ENCODE measurements at places on chromosomes 4 and X. TPM values are rescaled to one million over a fixed set of nuclear protein-coding genes. Genes with fewer than 3 reads are reported as not detected.

- H3K4me3 ChIP-seq, result no peak overlapping the region
- no peak for DNase-seq
- no peaks in the 10 kb centered on the region for H3K36me3 ChIP-seq
- no peaks in the 10 kb centered on the region for H3K4me1 ChIP-seq
- H3K27me3 ChIP-seq, result no peaks in the 10 kb centered on the region
- no peak overlapping the region for H3K27ac ChIP-seq
Measured at GRCh38 chrX:22032506-22032905, 381 bp downstream of the PHEX start.

DNA sequence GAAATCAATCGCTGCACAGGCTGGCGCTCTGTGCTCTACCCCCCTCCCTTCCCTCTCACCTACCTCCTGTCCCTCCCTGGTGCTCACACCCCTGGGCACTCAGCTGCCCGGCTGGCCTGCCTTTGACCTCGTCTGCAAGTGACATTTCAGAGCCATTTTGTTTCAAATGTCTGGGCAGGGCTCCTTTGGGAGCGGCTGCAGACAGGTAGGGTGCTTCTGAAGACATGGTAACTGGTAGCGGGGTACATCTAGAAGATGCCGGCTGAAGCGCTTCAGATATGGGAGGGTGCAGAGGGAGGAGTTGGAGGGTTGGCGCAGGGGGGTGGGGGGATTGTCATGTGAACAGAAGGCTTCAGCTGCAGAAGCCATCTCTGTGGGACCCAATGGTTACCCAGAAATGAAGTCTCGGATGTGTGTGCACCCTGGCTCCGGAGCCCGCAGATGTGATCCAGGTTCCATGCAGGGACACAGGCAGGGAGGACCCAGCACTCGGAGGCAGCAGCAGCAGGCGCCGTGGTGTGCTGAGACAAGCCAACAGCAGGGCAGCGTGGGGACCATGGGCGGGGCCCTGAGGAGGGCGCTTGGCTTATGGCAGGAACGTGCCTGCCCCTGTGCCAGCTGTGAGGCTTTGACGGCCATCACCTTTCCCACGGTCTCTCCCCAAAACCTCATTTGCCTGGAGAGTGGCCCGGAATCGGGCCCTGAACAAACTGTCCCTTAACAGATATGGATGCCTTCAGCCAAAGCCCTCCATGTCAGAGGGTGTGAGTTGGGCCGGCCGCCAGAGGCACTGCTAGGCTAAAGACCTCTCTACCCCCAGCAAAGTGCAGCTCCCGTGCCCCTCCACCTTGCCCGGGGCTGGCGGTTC is 7.6 kb upstream of the DUSP9 start:
- no peaks in the 10 kb centered on the region for H3K36me3 ChIP-seq
- H3K4me1 ChIP-seq, result 0 out of 2 replicates have a peak, but pooled peaks cover 3% of the 10 kb centered on the region
- no peak overlapping the region for H3K27ac ChIP-seq
- H3K4me3 ChIP-seq, result no peak overlapping the region
- H3K27me3 ChIP-seq, result no peaks in the 10 kb centered on the region

DNA sequence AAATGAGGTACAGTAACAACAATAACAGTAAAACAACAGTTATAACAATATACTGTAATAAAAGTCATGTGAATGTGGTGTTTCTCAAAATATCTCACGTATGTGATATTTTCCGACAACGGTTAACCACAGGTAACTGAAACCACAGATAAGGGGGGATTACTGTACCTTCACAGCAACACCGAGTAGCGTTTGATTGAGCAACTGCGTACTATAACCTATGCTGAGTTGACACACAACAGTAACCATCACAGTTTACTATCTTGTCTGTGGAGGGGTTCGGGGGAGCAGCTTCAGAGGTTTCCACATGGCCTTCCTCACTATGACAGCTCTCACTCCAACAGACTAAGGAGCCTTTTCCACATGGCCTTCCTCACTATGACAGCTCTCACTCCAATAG is 13.4 kb downstream of the RBMX2 start:
- H3K27ac ChIP-seq, result no peak overlapping the region
- no peaks in the 10 kb centered on the region for H3K27me3 ChIP-seq
- H3K4me1 ChIP-seq, result no peaks in the 10 kb centered on the region
- no peaks in the 10 kb centered on the region for H3K36me3 ChIP-seq

DNA sequence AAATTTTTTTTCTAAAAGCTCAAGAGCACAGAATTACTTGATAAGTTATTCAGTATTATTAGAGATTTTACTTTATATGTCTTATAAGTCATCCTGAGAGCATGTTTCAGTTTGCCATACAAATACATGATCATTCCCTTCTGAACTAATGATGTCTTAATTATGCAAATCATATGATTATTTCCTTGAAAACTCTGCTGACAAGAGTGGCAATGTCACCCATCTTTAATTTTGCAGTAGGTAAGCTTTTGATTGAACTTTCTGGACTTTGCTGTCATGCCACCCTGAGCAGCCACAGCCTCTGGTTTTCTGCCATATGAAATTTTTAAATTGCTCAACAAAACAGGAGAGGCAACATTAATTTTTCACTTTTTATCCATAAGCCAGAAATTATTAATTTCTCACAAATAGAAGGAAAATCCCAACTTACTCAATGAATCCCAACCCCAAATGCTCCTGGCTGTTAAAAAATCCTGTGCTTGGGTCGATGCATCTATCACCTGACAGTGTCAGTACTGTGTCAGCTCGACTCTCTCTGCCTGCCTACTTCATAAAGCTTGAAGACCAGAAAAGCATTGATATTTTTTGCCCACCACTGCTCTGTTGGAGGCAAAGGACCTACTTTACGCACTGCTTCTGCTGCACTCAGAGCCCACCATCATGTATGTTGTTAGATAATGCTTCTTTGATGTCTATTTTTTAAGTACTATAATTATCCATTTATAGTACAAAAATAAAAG is 11.6 kb upstream of the HADH start:
- DNase-seq, result no peak
- no peak overlapping the region for H3K27ac ChIP-seq
- H3K36me3 ChIP-seq, result no peaks in the 10 kb centered on the region
- H3K27me3 ChIP-seq, result no peaks in the 10 kb centered on the region

- no peak overlapping the region for H3K27ac ChIP-seq
- no peak for DNase-seq
- H3K27me3 ChIP-seq, result no peaks in the 10 kb centered on the region
Measured at GRCh38 chrX:111387470-111388070, 24.4 kb downstream of the DCX start.

DNA sequence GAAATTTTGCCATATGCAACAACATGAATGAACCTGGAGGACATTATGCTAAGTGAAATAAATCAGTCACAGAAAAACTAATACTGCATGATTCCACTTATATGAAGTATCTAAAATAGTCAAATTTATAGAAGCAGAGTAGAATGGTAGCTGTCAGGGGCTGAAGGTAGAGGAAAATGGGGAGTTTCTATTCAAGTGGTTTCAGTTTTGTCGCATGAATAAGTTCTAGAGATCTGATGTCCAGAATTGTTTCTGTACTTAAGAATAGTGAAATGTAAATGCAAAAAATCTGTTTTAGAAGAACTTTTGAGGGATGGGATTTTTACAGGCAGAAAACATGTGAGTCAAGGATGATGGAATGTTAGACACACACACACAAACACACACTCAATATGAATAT is 34.1 kb downstream of the SLITRK4 start:
- DNase-seq, result no peak
- H3K27ac ChIP-seq, result no peak overlapping the region
- H3K4me1 ChIP-seq, result no peaks in the 10 kb centered on the region
- no peaks in the 10 kb centered on the region for H3K27me3 ChIP-seq

- H3K4me1 ChIP-seq, result no peaks in the 10 kb centered on the region
- H3K4me3 ChIP-seq, result no peak overlapping the region
- no peaks in the 10 kb centered on the region for H3K36me3 ChIP-seq
Measured at GRCh38 chr4:114389070-114389685, 209.4 kb upstream of the UGT8 start.

DNA sequence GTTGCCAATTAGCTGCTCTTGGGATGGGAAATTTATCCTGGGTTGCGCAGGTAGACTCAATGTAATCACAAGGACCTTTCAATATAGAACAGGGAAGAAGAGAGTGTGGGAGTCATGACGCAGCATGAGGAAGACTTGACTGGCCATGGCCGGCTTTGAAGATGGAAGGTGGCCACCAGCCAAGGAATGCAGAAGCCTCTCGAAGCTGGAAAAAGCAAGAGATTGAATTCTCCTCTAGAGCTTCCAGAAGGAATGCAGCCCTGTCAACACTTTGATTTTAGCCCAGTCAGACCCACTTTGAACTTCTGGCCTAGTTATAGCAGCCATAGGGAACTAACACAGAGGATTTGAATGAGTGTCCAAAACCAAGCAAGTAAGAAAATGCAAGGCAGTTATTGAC is 14.7 kb upstream of the SH3KBP1 start:
- H3K27me3 ChIP-seq, result no peaks in the 10 kb centered on the region
- H3K4me3 ChIP-seq, result no peak overlapping the region
- no peak overlapping the region for H3K27ac ChIP-seq
- DNase-seq, result no peak

GRCh38 chrX:42151808-42152207 is 228.5 kb upstream of the CASK start:
- DNase-seq, result no peak
- no peak overlapping the region for H3K4me3 ChIP-seq
- H3K36me3 ChIP-seq, result no peaks in the 10 kb centered on the region

GRCh38 chr4:38574559-38575333 is 89.3 kb upstream of the KLF3 start:
- no peaks in the 10 kb centered on the region for H3K27me3 ChIP-seq
- H3K36me3 ChIP-seq, result no peaks in the 10 kb centered on the region
- H3K4me3 ChIP-seq, result no peak overlapping the region
- H3K4me1 ChIP-seq, result no peaks in the 10 kb centered on the region

Gene MND1
- 29.9 TPM for total RNA-seq

Gene FAM53A
- 1.1 TPM for total RNA-seq
